Activated naive CD4-positive, alpha-beta T cell (primary cell): ENCODE measurements at places on chromosomes 1 and 21.

- DNase-seq, result no peak
These were observed 17.8 kb upstream of the TNFSF4 start for GRCh38 chr1:173224949-173225348.

DNA sequence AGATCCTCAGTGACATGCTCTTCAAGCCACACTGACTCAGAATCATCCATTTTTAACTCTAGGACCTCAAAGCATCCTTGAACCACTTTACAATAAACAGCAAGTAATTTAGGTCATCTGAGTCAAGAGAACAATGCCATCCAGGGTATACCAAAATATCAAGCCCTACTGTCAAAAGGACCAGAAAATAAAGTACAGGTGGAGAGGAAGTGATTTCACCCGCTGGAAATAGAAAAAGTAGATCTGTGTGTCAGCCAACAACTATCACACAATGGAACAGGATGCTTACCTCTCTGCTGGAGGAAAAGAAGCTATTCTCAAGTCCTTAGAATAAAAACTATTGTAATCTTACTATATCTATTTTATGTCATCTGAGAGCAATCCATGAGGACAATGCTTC, 37.0 kb downstream of the RERE start:
- DNase-seq, result no peak

GRCh38 chr1:187244623-187245022, 415.9 kb downstream of the PLA2G4A start:
- DNase-seq, result no peak

DNA sequence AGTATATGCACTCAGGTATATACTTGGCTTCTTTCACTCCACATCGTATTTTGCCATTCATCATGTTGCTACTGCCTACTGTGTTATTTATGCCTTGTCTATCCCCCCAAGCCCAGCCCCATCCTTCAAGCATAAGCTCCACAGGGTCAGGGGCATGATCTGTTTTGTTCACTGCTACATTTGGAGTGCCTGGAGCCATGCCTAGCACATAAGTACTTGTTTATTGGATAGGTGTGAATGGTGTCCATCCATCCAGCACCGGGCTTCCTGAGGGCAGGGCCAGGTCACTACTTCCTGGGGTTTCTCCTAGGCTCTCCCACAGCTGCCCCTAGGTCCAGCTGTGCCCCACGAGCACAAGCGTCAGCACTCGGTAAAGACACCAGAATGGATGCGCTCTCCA, 289.0 kb upstream of the VAMP3 start:
- no peak for DNase-seq

DNA sequence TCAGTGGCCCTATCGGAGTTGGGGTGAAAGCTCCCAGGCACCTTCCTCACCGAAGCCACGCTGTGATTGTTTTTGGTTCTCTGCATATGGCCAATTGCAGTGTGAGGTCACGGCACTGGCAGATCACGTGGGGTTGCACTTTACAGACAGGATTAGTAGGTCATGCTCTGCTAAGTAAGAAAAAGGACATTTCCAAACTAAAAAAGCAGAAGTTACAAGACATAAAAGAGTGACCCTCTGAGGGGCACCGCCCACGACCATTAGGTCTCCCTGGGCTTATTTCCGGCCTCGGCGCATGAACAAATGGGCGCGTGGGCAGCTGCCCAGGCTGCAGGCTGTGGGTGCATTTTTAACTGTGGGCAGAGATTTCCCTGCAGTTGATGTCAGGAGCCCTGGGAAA, 2.0 kb downstream of the CAPN9 start:
- DNase-seq, result no peak

DNA sequence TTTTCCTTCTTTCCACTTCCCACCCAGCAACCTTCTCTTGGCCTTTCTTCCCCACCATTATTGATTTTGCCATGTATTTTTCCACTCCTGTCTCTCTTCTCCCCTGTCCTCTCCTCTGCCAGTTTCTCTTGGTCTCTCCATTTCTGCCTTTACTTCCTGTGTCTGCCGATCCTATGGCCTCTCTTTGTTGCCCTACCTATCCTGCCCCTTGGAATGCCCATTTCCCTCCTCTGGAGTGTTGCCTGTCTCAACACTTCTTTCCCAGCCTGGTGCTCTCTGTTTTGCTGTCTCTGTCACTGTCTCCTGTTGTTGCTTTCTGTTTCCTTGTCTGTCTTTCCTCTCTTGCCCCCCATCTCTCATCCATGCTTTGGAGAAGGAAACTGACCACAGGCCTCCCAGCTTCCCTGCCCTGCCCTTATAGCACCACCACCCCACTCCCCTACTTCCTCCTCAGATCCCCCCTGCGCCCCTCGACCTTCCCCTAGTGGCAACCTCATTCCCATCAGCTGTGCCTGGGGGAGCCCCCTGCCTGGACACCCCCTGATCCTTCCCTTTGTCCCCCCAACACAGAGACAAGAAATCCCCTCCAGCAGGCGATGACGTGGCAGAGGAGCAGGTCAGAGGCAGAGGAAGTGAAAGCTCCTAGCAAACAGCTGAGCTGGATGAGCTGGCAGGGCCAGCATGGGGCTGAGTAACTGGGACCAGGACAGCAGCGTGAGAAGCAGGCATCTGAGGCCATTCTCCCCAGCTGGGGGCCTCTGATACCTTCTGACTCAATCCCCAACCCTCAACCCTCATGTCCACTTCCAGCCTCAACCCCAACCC, 6.6 kb upstream of the ETV3L start:
- no peak for DNase-seq

DNA sequence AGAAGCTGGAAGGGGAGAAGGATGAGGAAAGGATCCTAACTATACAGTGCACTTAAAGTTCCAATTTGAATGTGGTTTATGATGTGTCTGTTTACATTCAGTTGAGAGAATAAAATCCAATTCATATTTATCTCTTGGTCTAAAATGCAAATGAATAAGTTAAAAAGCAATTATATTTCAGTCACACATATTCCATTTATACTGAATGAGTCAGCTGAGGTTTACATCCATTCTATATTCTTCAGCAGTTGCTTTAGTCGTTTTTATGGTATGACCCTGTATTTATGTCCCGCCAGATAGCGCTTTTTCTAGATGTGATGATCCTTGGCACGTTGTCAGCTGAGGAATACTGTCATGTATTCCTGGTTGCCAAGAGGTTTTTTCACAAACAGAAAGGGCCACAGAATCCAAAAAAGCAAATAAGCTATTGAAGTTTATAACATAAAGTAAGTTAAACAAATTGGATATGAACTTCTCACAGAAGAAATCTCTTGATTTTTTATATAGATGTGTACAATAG, 866.2 kb downstream of the NCAM2 start:
- no peak for DNase-seq

DNA sequence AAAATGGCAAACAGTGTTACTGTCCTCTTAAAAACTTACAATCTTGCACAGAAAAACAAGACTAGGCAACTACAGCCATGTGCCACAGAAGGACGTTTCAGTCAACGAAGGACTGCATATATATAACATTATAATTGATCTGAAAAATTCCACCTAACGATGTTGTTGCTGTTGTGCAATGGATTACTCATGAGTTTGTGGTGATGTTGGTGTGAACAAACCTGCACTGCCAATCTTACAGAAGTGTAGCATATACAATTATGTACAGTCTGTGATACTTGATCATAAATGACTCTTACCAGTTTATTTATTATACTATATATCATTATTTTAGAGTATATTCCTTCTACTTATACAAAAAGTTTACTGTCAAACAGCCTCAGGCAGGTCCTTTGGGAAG, 6.8 kb upstream of the VAMP4 start:
- no peak for DNase-seq

- DNase-seq, result no peak
These were observed 43.0 kb upstream of the RAB3GAP2 start for GRCh38 chr1:220315070-220315839.
